SK-N-MC (cell line): ENCODE measurements at places on chromosomes 16 and 17.

GRCh38 chr16:86477642-86478041 is 32.7 kb upstream of the FOXF1 start:
- DNase-seq, result no peak

DNA sequence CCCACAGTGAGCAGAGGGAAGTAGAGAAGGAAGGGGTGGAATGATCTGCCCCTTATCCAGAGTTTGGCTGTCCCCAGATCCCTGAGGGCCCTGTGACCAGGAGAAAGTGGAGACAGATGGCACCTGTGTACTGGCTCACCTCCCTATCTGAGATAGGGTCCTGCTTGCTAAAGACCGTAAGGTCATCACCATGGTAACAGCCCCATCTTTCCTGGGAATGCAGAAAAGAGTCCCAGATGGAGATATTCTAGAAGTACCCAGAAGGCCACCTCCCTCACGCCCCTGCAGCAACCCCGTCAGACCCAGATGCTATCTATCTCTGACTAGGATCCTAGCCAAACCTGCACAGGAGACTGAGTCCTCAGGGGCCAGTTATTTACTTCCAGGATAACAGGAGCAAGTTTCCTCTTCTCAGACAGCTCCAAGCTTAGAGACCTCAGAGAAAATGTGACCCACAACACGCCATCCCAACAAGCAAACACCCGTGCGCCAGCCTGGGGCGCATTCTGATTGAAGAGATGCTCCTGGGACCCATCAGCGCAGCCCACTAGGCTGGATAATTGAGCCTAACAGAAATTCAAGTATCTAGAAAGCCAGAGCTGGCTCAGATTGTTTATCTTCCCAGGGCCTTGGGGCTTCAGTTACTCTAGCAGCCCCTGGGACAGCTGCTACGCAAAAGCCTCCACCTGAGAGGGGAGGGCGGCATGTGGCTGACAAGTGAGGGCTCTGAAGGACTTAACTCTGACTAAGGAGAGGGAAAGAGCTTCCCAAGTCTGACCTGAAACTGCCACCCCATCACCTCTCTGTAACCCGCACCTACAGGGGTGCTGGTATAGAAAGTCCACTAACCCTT is 1.9 kb downstream of the ORMDL3 start:
- DNase-seq, result no peak

- no peak for DNase-seq
Measured at GRCh38 chr17:63440127-63440769, 5.9 kb downstream of the CYB561 start.

DNA sequence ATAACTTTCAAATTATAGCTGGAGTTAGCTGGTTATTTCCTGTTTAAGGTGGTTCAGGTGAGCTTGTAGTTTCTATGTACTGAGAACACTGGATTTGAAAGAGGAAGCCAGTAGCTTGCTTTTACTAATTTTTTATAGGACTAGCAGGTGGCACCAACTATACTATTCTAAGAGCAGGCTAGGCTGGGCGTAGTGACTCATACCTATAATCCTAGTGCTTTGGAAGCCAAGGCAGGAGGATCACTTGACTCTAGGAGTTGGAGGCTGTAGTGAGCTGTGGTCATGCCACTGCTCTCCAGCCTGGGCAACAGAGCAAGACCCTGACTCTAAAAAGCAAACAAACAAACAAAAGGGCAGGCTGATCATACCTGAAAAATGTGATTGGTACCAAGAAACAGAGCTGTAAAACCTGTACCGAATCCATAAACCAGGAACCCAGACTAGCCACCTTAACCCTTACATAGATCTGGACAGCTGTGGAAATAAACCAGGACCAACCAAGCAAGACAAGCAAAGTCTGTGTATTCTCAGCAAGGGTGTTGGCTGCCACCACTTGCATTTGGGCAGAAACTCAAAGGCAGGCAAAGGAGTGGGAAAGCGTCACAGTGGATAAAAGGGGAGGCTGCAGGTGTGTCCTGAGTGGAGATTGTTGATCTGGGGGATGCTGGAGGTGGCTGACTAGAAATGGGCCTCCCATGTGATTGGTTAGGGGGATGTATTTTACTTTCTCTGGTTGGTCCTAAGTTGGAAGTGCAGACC is 36.3 kb downstream of the SLC47A1 start:
- DNase-seq, result no peak

- no peak for DNase-seq
Measured at GRCh38 chr17:69043098-69043734, 17.5 kb downstream of the ABCA9 start.

GRCh38 chr16:64823481-64824075 is 298.3 kb downstream of the CDH11 start:
- DNase-seq, result no peak

DNA sequence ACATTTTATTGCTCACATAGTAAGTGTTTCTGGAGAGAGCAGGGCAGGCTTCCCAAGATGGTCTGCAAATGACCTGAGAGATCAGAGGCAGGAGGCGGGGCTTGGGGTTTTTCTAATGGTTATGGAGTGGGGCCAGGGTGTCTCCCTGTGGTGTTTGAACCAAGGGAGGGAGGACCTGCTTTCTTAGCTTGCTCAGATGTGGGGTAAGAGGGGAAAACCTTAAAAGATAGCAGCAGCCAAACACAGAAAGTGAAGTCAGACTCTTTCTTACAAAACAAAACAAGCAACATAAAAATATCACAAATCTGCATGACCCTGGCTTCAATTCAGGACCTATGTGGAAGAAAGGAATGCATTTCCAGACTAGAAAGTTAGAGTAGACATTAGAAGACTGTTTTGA is 22.9 kb upstream of the DNAJA2 start:
- no peak for DNase-seq

GRCh38 chr17:7834542-7834956 is 532 bp downstream of the KDM6B start:
- no peak for DNase-seq

DNA sequence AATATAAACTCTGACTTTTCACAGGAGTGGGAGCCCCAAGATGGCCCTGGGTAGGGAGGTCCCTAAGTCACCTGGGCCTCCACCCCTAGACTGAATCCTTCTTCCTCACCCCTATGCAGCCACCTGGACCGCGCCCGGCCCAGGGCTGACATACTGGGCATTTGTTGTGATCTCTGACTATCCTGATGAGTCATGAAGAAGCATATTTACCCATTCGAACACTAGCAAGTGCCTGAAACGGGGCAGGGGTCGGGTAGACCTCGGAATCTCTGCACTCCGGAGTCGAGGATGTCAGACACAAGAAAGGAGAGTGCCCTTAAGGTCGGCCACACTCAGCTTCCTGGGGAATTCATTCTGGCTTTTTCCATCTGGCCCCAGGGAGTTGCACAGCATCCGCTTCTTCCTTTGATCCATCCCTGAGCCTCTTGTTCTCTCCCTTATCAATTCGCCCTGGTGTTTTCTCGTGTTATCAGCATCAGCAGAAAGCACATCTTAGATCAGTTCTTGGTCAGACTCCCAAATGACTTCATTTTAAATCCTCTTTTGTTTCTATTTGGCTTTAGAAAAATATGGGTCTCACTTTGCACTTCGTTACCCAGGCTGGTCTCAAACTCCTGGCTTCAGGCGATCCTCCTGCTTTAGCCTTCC is 10.4 kb downstream of the METTL22 start:
- DNase-seq, result no peak

DNA sequence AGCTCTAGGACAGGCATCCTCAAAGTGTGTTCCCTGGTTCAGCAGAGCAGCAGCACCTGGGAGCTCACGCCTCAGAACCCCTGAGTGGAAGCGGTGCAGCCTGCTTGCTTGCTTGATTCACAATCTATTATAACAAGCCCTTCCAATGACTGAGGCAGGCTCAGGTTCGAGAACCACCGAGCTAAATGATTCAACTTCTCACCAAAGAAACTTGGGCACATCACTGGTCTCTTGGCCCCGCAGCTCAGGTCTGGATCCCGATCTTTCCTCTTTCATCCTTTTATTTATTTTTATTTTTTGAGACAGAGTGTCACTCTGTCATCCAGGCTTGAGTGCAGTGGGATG is 24.5 kb downstream of the CLUH start:
- no peak for DNase-seq

DNA sequence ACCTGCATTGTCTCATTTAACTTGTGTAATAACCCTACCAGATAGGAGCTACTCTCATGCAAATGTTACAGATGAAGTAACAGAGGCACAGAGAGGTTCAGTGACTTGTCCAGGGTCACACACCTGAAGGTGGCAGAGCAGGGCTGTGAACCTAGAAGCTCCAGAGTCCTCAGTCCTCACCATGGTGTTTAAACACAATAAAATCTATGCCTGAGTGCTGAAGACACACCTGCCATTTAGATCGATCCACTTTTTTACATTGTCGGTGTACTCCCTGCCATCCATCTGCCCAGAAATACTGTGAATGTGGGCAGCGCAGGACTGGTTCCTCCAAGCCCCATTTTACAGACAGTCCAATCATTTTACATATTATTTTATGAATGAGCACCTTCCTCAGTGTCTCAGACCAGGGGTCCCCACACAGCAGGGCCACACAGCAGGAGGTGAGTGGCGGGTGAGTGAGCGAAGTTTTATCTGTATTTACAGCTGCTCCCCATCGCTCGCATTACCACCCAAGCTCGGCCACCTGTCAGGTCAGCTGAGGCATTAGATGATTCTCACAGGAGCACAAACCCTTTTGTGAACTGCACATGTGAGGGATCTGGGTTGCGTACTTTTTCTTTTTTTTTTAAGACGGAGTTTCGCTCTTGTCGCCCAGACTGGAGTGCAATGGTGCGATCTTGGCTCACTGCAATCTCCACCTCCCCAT is 5.6 kb downstream of the IL4R start:
- no peak for DNase-seq
